ENCODE measurements at places on chromosomes 7 and 10. TPM values are rescaled to one million over a fixed set of nuclear protein-coding genes. Genes with fewer than 3 reads are reported as not detected.

DNA sequence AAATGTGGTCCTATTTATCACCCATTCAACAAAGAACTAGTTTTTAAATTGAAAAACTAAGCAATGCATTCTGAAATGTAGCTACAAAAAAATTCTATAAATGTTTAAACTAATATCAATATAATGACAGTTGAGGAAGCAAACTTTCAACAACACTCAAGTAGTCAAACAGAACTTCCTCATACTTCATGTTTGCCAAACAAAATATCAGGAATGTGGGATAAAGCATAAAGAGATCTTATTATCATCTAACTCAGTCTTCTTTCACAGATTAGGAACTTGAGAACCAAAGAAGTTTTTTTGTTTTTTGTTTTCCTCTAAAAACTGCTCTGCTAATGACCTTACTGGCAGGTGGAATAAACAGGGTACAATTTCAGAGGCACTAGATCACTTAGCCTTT lies 116.2 kb downstream of the JAZF1 start:
- H3K27me3 ChIP-seq = peaks cover 7% of the 10 kb centered on the region
- H3K36me3 ChIP-seq = no peaks in the 10 kb centered on the region
- no peaks in the 10 kb centered on the region for H3K4me1 ChIP-seq
- no peak for DNase-seq
- H3K27ac ChIP-seq = no peak overlapping the region

Gene CC2D2B
- 0.20 TPM for total RNA-seq

- H3K36me3 ChIP-seq = no peaks in the 10 kb centered on the region
- DNase-seq = no peak
- H3K27me3 ChIP-seq = no peaks in the 10 kb centered on the region
- H3K4me3 ChIP-seq = no peak overlapping the region
- no peak overlapping the region for H3K27ac ChIP-seq
- peaks cover 6% of the 10 kb centered on the region for H3K4me1 ChIP-seq
Observed at GRCh38 chr7:103574576-103574975, 128.6 kb upstream of the SLC26A5 start.

Gene CDH23
- total RNA-seq = not detected

GRCh38 chr7:124779194-124779593 lies 13.6 kb upstream of the GPR37 start:
- H3K4me3 ChIP-seq = no peak overlapping the region
- peaks cover 37% of the 10 kb centered on the region for H3K4me1 ChIP-seq
- H3K27ac ChIP-seq = no peak overlapping the region
- peak; percentile 9 for DNase-seq
- no peaks in the 10 kb centered on the region for H3K27me3 ChIP-seq

Measured in HepG2 (cell line).